Osteoblast (primary cell): ENCODE measurements at places on chromosomes 6 and 20. TPM values are rescaled to one million over a fixed set of nuclear protein-coding genes. Genes with fewer than 3 reads are reported as not detected.

GRCh38 chr6:14468647-14469321 lies 351.2 kb downstream of the CD83 start:
- H3K27me3 ChIP-seq: no peaks in the 10 kb centered on the region
- H3K27ac ChIP-seq: no peak overlapping the region
- H3K4me1 ChIP-seq: peaks cover 27% of the 10 kb centered on the region
- no peak overlapping the region for H3K4me3 ChIP-seq
- H3K36me3 ChIP-seq: no peaks in the 10 kb centered on the region

GRCh38 chr6:65760285-65760684 lies 53.3 kb upstream of the EYS start:
- H3K36me3 ChIP-seq: no peaks in the 10 kb centered on the region
- no peak overlapping the region for H3K27ac ChIP-seq
- H3K4me1 ChIP-seq: no peaks in the 10 kb centered on the region
- H3K4me3 ChIP-seq: no peak overlapping the region
- DNase-seq: no peak

DNA sequence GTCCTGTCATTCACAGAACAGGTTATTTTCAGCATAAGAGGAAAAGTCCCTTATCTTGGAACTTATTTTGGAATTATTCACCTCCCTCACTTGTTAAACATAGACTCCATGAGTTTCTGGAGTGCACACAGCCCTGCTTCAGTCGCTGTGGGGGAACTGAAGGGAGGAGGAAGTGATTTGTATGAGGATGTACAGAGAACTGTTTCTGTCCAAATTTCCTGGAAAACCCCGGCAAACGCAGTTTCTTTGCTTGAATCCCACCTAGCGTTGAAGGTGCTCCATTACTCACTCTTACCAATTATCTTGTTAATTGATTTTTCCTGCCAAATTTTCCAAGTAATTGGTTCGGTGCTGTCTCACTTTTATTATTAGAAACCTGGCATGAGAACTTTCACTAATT lies 78.0 kb upstream of the AGPAT4 start:
- no peak overlapping the region for H3K27ac ChIP-seq
- no peaks in the 10 kb centered on the region for H3K27me3 ChIP-seq
- H3K36me3 ChIP-seq: no peaks in the 10 kb centered on the region
- H3K4me3 ChIP-seq: no peak overlapping the region

DNA sequence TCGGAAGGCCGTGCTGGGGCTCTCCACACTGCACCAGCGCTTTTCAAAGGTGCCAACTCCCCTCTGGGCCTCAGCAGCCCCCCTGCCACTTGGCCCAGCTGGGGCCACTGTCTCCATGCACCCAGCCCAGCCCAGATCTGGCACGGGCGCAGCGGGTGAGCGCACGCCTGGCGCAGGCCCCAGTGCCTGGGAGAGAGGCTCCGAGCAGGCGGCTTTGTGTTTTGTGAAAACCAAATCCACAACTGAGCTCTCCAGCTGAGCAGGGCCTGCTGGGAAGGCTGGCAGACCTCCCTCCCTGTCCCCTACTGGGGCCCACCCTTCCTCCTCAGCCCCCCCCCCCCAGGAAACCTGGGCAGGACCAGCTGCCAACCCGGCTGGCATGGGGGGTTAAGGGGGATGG lies 17.0 kb downstream of the MDGA1 start:
- no peak overlapping the region for H3K4me3 ChIP-seq
- no peaks in the 10 kb centered on the region for H3K36me3 ChIP-seq
- H3K4me1 ChIP-seq: no peaks in the 10 kb centered on the region

Gene OR2J3
- not detected in 2 replicates for total RNA-seq

Gene CST2
- not detected in 2 replicates for total RNA-seq
